ENCODE measurements at places on chromosomes 16 and 17.
A peak's percentile ranks its signal among the peaks of the same experiment; 100 is the strongest.

DNA sequence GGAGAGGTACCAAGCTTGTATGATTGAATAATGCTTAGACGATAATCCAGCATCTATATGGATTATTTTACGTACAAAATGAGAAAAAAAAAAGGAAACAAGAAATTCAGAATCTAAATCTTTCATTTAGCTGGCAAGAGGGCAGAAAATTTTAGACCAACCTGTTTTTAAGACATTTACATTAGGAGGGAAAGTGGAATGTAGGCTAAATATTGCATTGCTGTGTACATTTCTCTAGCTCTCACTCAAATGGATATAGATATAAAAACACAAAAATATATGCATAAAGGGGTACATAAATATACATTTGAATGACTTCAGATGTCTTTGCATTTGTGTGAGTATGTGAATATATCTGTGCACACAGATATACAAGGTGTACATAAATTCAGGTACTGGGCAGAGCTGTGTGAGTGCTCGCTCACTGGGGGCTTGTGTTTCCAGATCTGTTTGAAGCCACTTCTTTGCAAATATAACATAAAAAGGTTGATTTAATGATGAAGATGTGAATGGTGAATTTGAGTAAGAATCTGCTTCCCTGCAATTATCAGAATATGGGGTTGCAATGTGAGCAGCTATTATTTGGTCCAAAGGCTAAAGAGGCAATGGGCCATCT, 14.2 kb upstream of the ZFHX3 start:
- DNase-seq = no peak

DNA sequence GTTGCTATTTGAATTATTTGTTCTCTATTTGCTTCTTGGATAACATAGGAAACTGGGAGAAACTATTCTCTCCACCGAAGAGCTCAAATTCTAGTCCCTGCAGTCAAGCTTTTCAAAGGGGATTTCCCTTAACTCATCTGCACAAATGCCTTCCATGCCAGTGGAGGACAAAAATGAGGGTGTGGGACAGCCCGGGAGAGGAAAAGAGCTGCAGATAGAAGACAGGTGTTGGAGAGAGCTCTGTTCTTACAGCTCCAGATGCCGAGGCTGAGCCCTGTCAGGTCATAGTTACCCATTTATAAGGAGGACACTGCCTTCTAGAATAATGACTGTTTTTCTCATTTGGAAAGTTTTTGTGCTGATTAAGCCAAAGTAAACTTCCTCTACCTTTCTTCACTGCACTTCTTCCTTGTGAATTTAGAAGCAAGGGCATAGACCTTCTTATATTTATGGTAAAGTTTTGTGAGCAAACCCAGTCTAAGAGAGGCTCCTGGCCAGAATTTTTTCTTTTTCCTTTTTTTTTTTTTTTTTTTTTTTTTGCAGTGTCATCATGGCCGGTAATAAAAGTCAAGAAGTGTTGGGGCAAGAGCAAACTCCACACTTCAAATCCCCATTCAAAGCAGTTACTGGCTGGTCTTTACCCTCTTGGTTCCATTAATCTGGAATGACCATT, 177.2 kb downstream of the ABCC12 start:
- DNase-seq = no peak

- DNase-seq = no peak
Measured at GRCh38 chr16:66473654-66474519, 46.8 kb downstream of the BEAN1 start.

DNA sequence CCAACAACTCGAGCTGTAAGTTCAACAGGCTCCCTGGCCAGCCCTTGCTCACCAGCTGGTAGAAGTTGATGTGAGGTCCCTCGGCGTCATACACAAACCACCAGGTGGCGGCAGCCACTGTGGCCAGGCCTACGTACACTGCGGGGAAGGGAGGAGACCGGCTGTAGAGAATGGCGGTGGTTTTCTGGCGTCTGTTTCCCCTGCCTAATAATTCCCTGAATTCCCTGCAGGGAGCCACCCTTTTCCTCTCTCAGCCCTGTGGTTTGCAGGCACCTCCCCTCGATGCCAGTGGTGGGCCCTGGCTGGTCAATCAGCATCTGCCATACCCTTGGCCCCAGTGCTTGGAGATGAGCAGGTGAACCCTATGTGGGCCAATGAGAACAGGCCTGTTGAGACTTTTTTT, 18.9 kb upstream of the P2RX1 start:
- no peak for DNase-seq

DNA sequence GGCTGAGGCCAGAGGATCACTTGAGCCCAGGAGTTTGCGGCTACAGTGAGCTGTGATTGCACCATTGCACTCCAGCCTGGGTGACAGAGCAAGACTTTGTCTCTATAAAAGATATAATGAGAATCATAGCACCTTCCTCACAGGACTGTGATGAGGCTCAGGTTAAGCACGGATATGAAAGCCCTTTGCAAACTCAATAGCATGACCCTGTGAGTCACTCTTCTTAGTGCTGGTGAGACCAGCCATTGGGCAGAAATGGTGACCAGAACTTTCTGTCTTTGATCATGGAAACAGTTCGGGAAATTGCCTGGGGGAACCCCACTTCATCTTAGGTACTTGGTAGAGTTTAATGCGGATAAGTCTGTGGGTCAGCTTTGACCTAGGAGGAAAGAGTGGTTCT, 144.2 kb downstream of the PRKCB start:
- no peak for DNase-seq

DNA sequence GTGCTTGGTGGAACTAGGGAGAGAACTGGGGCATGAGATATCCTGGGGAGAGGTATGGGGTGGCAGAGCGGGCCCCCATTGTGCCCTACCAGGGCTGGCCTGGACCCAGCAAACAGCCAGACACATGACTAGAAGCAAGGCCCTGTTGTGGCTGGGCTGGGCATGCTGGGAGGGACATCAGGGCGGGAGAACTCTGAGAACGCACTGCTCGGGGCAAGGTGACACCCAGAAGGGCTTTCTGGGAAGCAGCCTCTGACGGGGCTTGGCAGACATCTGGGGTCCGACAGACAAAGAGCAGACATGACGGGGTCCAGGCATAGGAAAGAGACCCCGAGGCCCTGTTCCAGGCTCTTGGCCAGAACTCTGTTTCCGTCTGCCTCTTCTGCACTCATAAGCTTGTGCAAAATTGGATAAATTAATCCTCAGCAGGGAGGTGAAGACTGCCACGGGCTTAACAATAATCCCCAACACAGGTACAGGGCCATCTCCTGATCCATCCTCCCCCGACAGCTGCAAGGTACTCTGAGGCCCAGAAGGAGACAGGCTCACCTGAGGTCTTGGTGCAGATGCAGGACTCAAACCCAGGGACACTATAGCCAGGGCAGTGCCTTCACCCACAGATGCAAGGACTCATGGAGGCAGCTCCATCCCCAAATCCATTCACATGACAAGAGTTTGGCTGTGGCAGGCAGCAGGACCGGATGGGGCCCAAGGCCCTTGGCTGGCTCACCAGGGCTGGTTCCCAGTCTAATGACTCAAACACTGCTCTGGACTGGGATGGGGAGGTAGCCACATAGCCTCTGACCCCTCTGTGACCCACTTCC, 5.4 kb downstream of the SREBF1 start:
- DNase-seq = peak; percentile 25

- DNase-seq = no peak
Measured at GRCh38 chr17:40517286-40517662, 15.9 kb upstream of the TNS4 start.

GRCh38 chr16:89949756-89950155, 1.2 kb downstream of the DEF8 start:
- DNase-seq = no peak

- DNase-seq = no peak
Measured at GRCh38 chr16:68252383-68252782, 7.2 kb downstream of the PLA2G15 start.

DNA sequence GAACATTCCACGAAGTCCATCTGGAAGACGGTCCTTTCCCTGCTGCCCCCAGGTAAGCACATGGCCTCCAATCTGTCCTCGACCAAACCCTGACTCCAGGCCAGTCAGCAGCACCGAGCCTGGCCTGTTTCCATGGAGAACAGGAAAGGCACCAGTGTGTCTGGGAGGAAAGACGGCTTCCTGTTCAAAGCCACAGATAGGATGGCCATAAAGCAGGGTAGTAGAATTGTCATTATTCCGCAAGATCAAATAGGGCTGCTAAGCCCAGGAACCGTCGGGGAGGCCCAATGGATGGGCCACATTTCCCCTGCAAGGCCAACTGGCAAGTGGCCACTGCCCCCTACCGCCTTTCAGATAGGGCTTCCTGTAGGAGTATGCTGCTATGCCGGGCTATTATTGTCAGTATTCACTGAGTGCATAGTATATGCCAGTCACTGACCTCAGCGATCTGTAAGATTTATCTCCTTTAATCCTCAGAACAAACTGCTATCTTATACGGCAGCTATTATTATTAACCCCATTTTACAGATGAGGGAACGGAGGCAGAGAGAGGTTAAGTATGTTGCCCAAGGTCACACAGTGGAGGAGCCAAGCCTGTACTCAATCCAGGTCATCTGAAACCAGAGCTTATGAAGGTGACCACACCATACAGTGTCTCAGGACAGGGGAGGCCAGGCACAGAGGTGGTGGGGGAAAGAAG, 23.0 kb upstream of the PLCG2 start:
- DNase-seq = no peak

DNA sequence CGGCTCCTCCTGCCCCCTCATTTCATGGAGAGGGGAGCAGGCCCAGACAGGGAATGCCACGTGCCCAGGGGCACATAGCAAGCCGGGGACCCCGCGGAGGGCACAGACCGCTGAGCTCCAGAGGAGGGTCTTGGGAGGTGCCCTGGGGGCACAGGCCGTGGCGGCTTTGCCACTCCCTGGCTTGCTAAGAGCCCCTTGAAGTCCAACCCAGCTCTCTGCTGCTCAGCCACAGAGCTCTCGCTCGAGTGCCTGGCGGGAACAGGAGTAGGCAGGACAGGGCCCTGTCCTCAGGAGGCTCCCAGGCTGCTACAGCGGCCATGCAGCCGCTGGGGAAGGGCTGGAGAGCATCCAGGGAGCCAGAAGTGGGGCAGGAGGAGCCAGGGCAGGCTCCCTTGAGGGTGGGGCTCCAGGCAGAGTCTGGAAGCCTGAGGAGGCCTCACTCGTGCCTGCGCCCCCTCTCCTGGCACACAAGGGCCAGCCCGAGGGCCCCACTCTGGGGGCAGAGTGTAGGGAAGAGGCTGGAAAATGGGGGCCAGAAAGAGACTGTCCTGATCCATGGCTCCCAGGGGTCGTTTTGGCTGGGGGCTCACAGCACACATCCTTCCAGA, 4.4 kb upstream of the RAB26 start:
- DNase-seq = no peak

DNA sequence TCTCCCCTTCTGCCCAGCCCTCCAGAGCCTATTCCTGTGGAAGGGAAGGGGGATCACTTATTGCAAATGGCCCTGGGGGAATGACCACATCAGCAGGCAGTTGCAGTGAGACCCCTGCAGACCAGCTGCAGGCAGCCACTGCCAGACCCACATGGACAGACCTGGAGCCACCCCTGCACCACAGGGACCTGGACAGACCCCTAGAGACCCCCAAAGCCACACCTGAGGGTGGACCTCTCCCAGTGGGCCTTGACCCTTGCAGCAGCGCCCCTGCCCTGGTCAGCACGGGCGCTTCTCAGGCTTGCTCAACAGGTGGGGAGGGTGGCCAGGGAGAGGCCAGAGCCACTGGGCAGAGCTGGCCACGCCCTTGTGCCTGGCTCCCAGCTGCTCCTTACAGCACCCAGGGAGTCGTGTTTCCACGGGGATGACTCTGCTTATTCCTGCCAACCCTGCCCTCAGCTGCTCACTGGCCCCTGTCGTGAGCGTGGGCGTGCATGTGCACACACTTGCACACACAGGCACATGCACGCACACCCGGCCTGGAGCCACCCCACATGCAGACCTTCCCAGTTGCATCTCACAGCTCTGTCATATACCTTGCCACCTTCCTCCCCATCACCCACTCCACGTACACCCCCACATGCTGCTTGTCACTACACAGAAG, 1.3 kb upstream of the SCN4A start:
- DNase-seq = no peak

- no peak for DNase-seq
Measured at GRCh38 chr16:23999663-24000062, 163.9 kb downstream of the PRKCB start.

DNA sequence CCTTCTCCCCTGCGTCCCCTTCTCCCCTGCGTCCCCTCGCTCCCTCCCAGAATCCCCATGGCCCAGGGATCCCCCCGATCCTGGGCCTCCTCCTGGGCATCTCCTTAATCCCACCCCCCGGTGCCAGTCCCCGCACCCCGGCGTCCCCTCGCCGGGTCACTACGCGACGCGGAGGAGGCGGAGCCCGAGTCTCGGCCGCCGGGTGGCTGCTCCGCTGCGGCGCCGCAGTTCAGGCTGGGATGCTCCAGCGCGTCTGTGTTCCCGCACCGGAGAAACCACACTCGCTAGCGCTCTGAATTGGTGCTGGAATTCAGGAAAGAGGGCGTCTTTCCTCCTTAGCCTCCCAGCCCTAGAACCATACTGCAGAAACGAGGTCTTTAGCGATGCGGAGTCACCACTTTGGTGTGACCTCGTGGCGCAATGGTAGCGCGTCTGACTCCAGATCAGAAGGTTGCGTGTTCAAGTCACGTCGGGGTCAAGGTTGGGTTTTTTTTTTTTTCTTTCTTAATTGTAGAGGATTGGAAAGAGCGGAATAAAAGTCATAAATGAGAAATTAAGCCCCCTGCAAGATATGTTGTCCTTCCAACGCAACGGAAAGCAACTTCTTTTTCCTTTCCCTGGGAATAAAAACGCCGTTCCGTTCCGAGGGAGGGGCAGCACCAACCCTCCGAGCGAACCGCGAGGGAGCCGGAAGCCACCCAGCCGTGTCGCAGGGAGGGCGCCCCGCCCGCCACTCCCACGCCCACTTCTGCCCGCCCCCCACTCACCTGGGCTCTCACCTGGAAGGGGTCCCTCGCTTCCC, 25.7 kb upstream of the SLC47A1 start:
- DNase-seq = peak; percentile 84

GRCh38 chr17:16027708-16028584, 28.3 kb downstream of the TTC19 start:
- no peak for DNase-seq
